ENCODE measurements at places on chromosomes 1 and 21.
A peak's percentile ranks its signal among the peaks of the same experiment; 100 is the strongest.

- no peak for DNase-seq
Measured at GRCh38 chr1:32757213-32757895, 54.8 kb upstream of the SYNC start.

- DNase-seq, result no peak
Measured at GRCh38 chr1:79817031-79817560, 810.6 kb upstream of the ADGRL4 start.

DNA sequence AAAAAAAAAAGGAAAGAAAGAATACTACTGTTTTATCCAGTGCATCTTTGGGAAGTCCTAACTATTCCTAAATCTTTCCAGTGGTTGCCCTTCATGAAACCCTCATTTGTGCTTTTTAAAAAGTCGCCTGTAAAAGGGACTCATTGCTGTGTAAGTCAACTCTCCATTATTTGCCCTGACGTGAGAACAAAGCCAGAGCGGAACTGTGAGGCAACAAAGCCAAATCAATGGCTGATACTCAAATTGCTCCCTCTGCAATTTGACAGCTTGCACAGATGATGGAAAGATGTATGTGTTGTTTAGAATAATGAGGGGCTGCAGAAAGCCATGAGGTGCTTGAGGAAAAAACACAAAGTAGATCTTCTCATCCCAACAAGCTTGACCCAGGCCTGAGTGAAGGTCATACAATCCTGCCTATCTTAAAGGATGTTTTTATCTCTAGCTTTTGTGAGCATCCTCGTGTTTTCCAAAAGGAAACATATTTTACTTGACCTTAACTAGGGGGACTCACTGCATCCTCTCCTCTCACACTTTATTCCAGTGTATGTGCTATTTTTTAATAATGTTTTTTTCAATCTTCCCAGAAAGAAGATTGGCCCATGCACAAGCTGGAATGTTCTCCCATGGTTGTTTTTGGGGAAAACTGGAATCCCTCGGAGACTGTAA is 33.4 kb downstream of the SMYD2 start:
- DNase-seq, result no peak

- no peak for DNase-seq
Measured at GRCh38 chr21:46633566-46633965, 1.9 kb upstream of the PRMT2 start.

DNA sequence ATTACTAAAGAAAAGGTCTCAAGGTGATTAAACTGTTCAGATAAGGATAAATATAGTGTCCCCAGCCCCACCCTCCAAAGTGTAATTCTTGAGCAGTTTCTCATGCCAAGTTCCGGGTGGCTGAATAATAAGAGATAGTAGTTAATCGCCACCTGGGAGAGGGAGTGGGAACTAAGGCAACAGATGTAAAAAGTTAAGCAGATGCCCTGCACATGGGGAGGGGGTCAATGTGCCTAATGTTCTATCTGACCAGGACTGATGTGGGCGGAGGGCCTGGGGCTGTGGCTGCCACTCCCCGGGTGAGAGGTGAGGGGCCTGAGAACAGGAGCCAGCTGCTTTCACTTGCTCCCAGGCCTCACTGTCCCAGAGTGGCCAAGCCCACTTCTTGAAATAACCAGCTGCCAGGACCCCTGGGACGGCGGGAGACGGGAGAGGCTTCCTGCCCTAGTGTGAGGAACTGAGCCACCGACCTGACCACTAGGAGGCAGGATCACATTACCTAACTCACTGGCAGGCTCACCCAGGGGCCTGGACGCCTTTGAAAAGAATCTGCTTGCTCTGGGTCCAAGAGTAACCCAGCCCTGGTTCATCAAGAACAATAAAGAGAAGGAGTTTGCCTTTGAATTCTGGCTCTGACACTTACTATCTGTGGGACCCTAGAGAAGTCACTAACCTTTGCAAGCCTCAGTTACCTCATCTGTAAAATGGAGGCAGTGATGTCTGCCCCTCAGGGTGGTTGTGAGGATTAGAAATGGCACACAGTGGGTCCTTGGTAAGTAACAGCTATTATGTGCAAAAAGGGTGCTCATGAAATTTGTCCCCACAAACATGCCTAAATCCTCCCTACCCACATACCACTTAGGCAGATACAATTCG is 179.2 kb downstream of the ATG4C start:
- no peak for DNase-seq

DNA sequence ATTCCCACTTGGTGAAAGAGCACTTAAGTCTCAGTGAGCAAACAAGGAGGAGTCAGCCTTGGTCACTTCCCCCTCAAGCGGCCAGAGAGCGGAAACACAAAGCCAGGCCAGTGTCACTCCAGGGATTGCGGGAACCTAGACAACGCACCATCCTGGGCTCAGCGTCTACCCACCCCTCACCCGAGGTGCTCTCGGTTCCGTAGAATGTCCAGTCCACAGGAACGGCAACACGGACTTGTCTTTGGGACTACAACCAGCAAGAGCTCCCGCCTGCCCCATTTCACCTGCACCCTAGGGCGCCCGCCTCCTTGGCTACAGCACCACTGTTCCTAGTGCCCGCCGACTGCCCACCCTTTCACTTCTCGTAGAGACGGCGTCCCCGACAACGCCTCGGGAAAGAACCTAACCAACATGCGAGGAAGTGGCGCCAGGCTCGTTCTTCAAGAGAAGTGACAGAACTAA is 509 bp downstream of the GDAP2 start:
- DNase-seq, result peak; percentile 15

- DNase-seq, result no peak
Measured at GRCh38 chr1:74995821-74996220, 138.4 kb upstream of the LHX8 start.

DNA sequence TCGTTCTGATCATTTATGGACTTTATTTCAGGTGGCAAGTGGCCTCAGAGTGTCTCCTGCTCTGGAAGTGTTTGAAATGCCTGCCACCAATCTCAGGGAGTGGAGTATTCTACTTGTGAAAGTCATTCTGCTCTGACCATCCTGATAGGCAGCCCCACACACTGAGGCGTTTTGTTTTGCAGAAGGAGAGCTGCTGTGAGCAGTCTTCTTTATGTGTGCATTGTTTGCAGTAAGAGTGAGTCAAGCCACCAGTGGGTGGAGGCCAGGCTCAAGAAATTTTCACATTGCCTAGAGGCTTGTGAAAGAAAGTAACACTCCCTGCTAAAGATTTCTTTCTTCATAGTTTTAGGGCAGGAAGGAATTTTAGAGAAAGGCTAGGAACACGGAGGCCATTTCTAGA is 204.4 kb downstream of the SLC35F3 start:
- DNase-seq, result no peak

DNA sequence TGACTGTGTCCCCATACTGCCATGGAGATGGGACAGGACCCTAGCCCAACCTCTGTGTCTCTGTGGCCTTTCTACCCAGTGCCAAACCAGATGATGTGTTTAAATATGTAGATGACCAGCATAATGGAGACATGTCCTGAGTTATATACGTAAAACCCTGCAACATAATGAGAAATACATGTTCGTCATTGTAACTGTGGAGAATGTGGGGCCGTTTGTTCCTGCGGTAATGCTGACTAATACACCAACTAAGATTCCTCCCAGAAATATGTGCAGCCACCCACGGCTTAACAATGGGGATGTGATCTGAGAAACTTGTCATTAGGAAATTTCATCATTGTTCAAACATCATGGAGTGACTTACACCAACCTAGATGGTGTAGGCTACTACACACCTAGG is 71.7 kb upstream of the SIM2 start:
- DNase-seq, result no peak

- no peak for DNase-seq
Measured at GRCh38 chr1:31208361-31208945, 31.2 kb downstream of the NKAIN1 start.

DNA sequence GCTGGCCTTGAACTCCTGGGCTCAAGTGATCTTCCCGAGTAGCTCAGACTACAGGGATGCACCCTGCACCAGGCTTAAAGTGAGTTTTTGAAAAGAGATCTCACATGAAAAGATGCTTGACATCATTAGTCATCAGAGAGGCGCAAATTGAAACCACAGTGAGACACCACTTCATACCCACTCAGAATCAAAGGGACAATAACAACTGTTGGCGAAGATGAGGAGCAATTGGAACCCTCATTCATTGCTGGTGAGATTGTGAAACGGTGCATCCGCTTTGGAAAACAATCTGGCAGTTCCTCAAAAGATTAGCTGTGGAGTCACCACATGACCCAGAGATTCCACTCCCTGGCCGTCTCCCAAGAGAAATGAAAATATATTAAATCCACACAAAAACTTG is 122.3 kb downstream of the PGBD5 start:
- DNase-seq, result no peak

- no peak for DNase-seq
Measured at GRCh38 chr1:25629836-25630235, 13.2 kb downstream of the MAN1C1 start.

GRCh38 chr1:67711158-67711854 is 26.3 kb downstream of the GADD45A start:
- no peak for DNase-seq

DNA sequence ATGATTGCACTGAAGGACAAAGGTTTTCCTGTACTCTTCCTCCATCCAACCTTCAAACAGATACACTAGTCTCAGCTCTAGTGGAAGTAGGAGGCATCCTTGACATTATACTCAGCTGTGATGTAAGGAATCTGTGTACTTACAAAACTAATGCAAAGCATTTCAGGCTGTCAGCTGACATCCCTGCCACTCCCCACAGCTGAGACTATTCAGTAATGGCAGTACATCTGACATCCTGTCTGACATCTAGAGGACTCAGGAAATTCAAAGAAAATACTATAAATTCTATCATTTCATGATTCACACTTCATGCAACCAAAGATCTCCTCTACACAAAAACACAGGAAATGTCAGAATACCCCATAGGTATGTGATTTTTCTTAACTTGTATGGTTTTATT is 325.8 kb downstream of the SMYD3 start:
- no peak for DNase-seq

GRCh38 chr1:204509186-204509635 is 7.0 kb upstream of the MDM4 start:
- DNase-seq, result no peak

GRCh38 chr21:42942244-42942643 is 16.8 kb upstream of the ERVH48-1 start:
- DNase-seq, result no peak

GRCh38 chr1:37691497-37692077 is 729 bp upstream of the CDCA8 start:
- DNase-seq, result no peak

DNA sequence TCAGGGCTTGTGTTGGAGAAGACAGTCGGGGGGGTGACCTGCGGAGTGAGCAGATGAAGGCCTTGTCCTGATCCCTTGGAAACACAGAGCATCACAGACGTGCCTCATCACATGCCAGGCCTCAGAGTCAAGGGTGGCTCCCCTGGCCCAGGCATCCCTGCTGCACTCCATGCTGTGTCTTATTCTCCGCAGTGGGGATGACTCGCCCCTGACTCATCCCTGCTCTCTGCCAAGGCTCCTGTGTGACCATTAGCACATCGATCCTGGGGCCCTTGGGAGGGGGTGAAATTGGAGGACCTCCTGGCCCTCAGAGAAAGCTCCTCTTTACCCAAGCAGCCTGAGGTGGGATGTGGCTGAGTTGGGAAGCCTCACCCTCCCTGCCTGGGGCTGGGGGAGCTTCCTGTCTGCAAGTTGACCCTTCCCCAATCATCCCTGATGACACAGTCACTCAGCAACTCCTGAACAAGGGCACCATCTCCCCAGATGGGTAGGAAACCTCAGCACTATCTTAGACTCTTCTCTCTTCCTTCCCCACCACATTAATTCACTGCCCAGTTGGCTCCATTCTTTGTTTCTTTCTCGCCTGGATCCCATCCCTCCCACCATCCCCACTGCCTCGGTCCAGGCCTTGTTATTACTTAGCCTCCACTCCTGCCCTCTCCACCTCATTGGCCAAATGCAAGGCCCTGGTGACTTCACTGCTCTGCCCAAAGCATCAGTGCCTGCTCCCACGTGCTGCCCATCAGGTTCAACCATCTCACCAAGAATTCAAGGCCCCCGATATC is 74.6 kb downstream of the CAMK2N1 start:
- no peak for DNase-seq

- no peak for DNase-seq
Measured at GRCh38 chr1:61757950-61758349, 15.7 kb downstream of the PATJ start.

Measured in amygdala (tissue), 56 donors.